Activated T-cell treated with anti-CD3 and anti-CD28 coated beads, Interleukin-2, amount 50 U/mL, for 24 hours (primary cell): ENCODE measurements at places on chromosomes 2 and 18.

DNA sequence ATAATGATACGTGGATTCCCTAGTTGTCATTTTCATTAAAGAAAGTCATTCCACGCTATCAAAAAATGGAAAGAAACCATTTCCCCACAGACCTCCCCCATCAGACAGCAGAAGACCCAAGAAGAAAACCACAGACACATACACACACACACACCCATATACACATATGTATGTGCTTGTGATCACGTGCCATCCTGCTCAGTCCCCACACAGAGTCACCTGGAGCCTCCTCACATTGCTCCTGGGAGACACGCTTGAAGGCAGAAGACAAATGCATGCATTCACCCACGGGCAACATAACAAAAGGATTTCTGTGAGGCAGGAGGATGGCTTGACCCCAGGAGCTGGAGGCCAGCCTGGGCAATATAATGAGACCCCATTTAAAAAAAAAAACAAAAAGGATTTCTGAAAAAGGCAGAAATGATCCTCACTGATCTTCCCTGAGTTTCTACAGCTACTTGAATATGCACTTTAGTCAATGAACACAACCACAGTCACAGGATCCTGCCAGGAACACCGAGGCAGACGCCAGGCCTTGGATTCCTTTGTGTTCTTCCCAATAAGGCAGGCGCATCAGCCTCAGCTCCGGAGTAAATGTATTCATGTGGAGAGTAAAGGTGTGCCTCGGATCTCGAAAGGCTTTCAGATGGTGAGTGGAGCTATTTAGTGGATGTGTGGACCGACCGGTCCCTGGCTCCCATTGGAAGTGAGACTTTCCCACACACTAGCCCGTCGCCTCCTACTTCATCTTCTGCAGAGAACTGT is 21.0 kb downstream of the TGFBRAP1 start:
- peaks cover 57% of the 10 kb centered on the region for H3K36me3 ChIP-seq
- H3K4me3 ChIP-seq = no peak overlapping the region
- H3K27ac ChIP-seq = no peak overlapping the region
- peaks cover 35% of the 10 kb centered on the region for H3K4me1 ChIP-seq
- no peak for DNase-seq

DNA sequence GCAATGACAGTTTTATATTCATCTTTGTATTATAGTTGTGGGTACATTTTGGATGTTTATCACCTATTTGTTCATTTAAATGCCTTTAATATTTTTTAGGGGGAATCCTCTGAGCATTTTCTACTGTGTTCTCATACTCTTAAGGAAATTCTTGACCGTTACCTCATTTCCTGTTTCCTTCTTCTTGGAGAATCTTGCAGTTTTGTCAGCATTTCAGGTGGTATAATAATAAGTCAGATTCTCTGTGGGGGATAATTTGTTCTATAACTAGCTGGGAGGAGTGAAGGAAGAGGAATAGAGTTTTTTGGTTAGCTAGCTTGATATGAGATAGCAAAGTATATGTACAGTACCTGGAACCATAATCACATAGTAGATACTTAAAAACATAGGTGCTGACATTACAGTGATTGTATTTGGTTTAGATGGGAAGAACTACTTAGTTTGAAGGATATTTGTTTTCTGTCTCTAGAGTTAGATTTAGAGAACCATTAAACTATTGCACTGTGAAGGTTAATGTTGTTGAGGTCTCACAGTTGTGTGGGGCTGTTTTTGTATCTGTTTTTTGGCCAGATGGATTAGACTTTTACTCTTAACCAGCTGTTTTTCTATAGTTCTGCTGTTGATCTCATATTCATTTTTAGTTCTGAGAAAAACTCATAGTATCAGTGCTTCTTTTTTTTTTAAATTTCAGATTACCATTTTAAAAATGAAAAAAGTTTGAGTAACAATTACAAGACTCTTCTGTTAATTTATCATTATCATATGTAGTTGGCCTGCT is 14.2 kb downstream of the MTX2 start:
- H3K4me1 ChIP-seq = peaks cover 57% of the 10 kb centered on the region
- H3K27me3 ChIP-seq = no peaks in the 10 kb centered on the region
- H3K27ac ChIP-seq = no peak overlapping the region
- no peak for DNase-seq

GRCh38 chr2:48435909-48436308 is 94.0 kb upstream of the STON1 start:
- H3K4me3 ChIP-seq = no peak overlapping the region
- H3K36me3 ChIP-seq = peaks cover 6% of the 10 kb centered on the region
- H3K4me1 ChIP-seq = peaks cover 3% of the 10 kb centered on the region

DNA sequence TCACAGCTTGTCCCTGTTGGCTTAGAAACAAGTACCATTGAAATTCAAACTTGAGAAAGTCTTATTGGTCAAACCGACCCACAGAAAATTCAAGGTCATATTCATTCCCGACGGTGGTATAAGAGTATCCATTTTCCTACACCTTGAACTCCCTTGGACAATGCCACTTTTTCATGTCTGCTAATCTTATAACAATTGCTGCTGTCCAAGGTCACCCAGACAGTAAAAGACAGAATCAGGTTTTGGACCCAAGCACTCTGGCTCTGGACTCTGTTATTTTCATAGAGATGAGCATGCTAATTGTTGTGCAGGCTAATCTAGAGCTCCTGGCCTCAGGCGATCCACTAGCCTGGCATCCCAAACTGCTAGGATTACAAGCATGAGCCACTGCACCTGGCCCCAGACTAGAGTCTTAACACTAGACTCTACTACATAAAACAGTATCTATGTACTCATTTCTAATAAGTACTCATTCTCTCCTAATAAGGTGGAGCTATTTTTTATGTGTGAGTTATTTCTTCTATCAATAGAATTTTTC is 57.8 kb downstream of the C2orf76 start:
- H3K4me1 ChIP-seq = no peaks in the 10 kb centered on the region
- H3K36me3 ChIP-seq = peaks cover 8% of the 10 kb centered on the region
- H3K27me3 ChIP-seq = no peaks in the 10 kb centered on the region

- H3K27me3 ChIP-seq = no peaks in the 10 kb centered on the region
- no peak overlapping the region for H3K27ac ChIP-seq
- no peak for DNase-seq
- no peak overlapping the region for H3K4me3 ChIP-seq
Measured at GRCh38 chr2:157393348-157393747, 50.5 kb downstream of the CYTIP start.

DNA sequence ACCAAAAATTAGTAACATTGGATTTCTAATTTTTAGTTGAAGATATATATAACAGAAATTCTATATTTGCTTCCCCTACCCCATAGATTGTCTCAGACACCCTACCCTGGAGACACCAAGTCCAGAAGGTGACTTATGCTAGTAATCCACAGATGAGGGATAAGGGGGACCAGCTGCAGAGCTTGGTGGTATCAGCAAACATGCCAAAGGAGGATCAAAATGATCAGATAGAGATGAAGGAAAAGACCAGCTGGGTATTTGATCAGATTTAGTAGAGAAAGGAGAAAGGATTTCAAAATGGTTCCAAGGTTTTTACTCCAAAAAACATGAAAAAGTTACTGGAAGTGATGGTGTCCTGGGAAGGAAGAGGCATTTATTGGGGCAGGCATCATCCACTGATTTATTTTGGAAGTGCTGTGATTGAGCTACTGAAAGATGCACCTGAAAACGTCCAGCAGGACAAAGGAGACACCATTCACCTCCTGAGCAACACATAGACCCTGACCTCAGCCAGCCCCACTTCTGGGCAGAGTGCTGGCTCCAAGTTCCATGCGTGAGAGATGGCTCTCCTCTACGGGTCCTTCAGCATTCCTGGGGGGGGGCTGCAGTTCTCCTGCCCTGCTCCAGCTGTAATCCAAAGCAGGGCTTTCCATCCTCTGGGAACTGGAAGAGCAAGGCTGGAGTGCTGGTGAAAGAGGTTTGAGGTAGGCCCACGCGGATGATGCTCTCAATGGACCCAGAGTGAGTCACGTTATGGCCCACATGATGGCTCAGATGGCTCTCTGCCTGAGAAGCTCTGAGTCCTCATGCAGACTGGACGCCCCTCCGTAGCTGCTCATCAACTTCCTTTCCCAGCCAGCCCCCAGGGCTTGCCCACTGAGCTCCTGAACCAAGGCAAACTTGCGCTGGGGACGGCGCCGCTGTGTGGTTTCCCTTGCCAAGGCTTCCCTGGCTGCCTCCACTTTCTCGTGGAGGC is 3.7 kb upstream of the LRRFIP1 start:
- no peak for DNase-seq
- H3K4me1 ChIP-seq = peaks cover 12% of the 10 kb centered on the region
- no peaks in the 10 kb centered on the region for H3K36me3 ChIP-seq
- peaks cover 28% of the 10 kb centered on the region for H3K27me3 ChIP-seq

GRCh38 chr18:3910512-3910911 is 460.5 kb downstream of the TGIF1 start:
- DNase-seq = no peak
- no peak overlapping the region for H3K4me3 ChIP-seq
- no peaks in the 10 kb centered on the region for H3K4me1 ChIP-seq
- H3K36me3 ChIP-seq = no peaks in the 10 kb centered on the region

GRCh38 chr2:144366825-144367429 is 153.0 kb downstream of the ZEB2 start:
- H3K36me3 ChIP-seq = no peaks in the 10 kb centered on the region
- peaks cover 14% of the 10 kb centered on the region for H3K4me1 ChIP-seq
- no peak for DNase-seq
- H3K4me3 ChIP-seq = no peak overlapping the region

DNA sequence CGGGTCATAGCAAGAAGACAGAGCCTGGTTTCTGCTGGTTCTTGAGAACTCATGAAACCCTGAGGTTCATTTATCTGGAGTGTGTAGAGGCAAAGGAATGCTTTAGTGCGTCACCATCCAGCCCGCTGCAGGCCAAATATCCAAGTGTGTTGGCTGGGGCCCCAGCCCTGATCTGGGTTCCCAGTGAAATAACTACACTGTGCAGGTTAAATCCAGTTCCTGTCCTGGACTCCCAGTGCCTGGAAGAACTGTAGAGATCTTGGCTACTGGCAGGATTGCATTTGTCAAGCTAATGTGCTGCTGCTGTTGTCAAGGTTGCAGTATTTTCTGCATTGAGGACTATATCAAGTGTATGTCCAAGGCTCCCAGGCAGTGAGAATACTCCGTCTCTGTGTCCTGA is 89.9 kb downstream of the MAPK4 start:
- no peaks in the 10 kb centered on the region for H3K27me3 ChIP-seq
- no peak overlapping the region for H3K4me3 ChIP-seq
- no peak overlapping the region for H3K27ac ChIP-seq
- no peaks in the 10 kb centered on the region for H3K36me3 ChIP-seq

- H3K27me3 ChIP-seq = peaks cover 8% of the 10 kb centered on the region
- no peaks in the 10 kb centered on the region for H3K36me3 ChIP-seq
- no peak overlapping the region for H3K27ac ChIP-seq
- H3K4me3 ChIP-seq = no peak overlapping the region
- H3K4me1 ChIP-seq = no peaks in the 10 kb centered on the region
Measured at GRCh38 chr2:121947674-121948073, 192.2 kb downstream of the TSN start.

- H3K4me1 ChIP-seq = no peaks in the 10 kb centered on the region
- H3K27me3 ChIP-seq = no peaks in the 10 kb centered on the region
- H3K4me3 ChIP-seq = no peak overlapping the region
- no peak for DNase-seq
- no peak overlapping the region for H3K27ac ChIP-seq
Measured at GRCh38 chr2:182586426-182586825, 129.6 kb upstream of the DNAJC10 start.

GRCh38 chr2:56224316-56224715 is 40.5 kb downstream of the CCDC85A start:
- no peaks in the 10 kb centered on the region for H3K27me3 ChIP-seq
- DNase-seq = no peak
- no peak overlapping the region for H3K27ac ChIP-seq
- no peaks in the 10 kb centered on the region for H3K4me1 ChIP-seq
